ENCODE measurements at places on chromosomes 7 and 10.
A peak's percentile ranks its signal among the peaks of the same experiment; 100 is the strongest.

- no peak for DNase-seq
Measured at GRCh38 chr10:7515439-7515838, 104.6 kb upstream of the SFMBT2 start.

GRCh38 chr7:115227473-115228235 is 305.8 kb downstream of the MDFIC start:
- no peak for DNase-seq

GRCh38 chr7:27735165-27735564 is 4.8 kb upstream of the TAX1BP1 start:
- no peak for DNase-seq

DNA sequence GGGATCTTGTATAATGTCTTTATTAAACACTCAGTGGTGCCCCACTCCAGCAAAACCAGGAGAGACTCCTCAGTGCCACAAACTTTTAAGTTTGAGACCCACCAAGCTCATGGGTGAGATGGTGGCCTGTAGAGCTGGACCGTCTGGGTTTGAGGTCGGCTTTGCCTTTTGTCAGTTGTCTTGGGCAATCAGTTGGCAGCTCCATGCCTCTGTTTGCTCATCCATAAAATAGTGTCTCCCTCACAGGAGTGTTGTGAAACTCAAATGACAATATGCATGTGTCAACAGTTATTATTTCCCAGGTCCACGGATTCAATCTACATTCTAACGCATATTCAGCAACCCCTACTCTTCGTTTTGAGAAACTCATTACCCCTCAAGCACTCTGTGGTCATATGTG is 367.8 kb upstream of the C7orf33 start:
- DNase-seq: no peak

GRCh38 chr10:125373546-125373945 is 213.2 kb upstream of the CTBP2 start:
- no peak for DNase-seq

- no peak for DNase-seq
Measured at GRCh38 chr7:133517766-133518165, 264.9 kb downstream of the EXOC4 start.

DNA sequence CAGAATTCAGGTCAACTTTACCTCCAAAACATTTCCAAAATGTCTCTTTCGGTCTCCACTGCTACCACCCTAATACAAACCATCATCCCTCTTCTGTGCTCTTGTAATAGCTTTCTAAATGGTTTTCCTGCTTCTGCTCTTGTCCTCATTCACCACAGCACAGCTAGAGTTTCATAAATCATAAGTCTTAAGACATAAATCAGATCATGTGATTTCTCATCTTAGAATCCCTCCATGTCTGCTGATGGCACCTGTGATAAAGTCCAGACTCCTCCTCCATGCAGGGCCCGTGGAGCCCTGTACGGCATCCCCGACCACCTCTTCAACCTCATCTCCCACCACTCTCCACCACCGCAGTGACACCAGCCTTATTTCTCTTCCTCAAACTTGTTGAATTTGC is 212.3 kb upstream of the MKLN1 start:
- DNase-seq: no peak

DNA sequence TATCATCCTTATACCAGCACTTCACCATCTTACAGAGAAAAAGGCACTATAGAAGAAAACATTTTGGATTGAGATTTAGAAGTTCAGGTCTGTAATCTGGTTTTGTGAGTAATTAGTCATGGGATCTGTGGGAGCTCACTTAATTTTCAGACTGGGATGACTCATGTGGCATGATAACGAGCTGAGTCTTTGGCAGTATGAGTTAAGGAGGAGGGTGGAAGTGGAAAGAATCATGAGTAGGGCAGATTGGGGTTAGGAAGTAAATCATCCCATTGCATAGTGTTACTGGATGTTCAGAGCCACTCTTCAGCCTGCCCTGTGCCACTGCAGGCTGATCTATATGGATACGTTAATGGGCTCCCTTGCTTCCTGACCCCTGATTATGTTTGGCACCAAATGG is 64.9 kb downstream of the ZNF92 start:
- DNase-seq: peak; percentile 75

GRCh38 chr7:16028103-16028502 is 341.6 kb upstream of the MEOX2 start:
- peak; percentile 85 for DNase-seq

- no peak for DNase-seq
Measured at GRCh38 chr7:84204655-84205054, 10.1 kb upstream of the SEMA3A start.

- DNase-seq: no peak
Measured at GRCh38 chr10:102919992-102920739, 2.1 kb downstream of the CNNM2 start.

- DNase-seq: no peak
Measured at GRCh38 chr10:111335826-111336225, 259.0 kb downstream of the ADRA2A start.

DNA sequence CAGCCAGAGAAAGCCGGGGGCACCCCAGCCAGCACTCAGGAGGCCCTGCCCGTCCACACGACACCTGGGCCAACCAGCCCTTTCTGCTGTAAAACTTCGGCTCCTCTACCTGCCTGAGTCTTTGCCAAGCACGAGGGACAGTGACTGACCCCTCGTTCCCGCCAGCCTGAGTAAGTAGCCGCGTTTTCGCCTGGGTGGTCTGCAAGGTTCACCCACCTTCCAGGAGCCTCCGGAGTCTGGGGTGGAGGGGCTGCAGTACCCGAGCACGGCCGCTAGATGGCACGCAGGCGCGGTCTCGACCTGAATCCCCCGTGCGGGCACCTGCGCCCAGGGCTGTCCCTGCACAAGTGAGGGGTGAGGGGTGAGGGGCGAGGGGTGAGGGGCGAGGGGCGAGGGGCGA is 192.7 kb downstream of the PTPRN2 start:
- DNase-seq: no peak

Measured in endothelial cell of umbilical vein (primary cell).